ENCODE measurements at places on chromosomes 3 and 15.

GRCh38 chr3:184448321-184449160 lies 68.7 kb downstream of the CHRD start:
- H3K36me3 ChIP-seq: no peaks in the 10 kb centered on the region
- no peak overlapping the region for H3K4me3 ChIP-seq
- DNase-seq: no peak
- H3K27ac ChIP-seq: no peak overlapping the region
- no peaks in the 10 kb centered on the region for H3K27me3 ChIP-seq
- no peaks in the 10 kb centered on the region for H3K4me1 ChIP-seq

DNA sequence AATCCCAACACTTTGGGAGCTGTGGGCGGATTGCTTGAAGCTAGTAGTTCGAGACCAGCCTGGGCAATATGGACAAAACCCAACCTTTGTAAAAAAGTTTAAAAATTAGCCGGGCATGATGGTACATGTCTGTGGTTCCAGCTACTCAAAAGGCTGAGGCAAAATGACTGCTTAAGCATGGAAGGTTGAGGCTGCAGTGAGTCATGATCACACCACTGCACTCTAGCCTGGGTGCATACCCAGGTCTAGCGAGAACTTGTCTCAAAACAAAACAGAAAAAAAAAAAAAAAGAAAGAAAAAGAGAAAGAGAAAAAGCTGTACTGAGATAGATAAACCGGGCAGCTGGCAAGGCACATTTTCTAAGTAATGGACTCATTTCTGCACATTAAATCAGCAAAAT lies 10.6 kb downstream of the ARPP19 start:
- no peaks in the 10 kb centered on the region for H3K27me3 ChIP-seq
- no peak for DNase-seq
- H3K4me3 ChIP-seq: no peak overlapping the region

DNA sequence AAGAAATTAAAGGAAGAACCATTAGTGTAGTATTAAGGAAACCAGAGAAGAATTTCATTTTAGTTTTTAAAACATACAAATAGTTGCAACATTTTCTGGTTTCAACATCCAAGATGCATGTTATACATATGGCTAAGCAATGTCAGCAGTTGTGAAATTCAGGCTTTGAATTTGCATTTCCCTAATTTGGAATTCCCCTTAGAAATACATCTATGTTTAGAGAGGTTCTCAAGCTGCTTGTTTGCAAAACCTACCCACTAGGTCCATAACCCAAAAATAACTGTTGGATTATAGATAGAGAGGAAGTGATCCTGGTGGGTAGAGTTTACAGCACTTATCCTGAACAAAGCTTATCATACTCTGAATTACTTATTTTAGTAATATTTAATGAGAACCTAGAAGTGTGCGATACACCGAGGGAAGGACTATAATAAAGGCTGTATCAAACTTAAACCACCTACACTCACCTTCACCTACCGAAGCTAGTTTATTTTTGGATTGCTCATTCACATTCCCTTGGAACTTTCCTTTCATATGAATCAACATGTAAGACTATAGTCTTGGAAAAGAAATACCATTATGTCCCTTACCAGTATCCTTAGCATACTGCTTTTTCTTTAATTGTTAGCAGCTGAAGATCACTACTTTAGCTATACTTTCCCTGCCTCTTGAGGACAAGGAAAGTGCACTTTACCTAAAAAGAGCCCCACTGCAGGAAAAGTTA lies 60.6 kb downstream of the CHAC1 start:
- peaks cover 20% of the 10 kb centered on the region for H3K36me3 ChIP-seq
- H3K4me3 ChIP-seq: no peak overlapping the region
- H3K4me1 ChIP-seq: no peaks in the 10 kb centered on the region
- DNase-seq: no peak
- no peak overlapping the region for H3K27ac ChIP-seq

DNA sequence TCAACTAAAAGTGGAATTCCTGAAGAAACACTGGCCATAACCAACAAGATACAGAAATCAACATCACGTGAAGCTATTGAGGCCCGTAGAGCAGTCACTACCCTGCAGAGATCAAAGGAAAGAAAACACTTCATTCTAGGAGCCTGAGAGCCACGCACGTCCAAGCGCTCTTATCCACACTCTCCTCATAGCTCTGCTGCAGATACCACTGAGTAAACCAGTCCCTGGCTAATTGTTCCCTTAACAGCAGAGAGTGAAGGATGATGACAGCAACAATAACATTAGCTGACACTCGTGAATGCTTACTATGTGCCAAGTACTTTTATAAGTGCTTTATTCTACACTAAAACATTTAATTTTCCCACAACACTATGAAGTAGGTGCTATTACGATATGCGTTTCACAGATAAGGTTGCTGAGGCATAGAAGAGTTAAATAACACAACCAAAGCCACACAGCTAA lies 271.0 kb upstream of the GADL1 start:
- DNase-seq: no peak
- H3K4me1 ChIP-seq: peaks cover 10% of the 10 kb centered on the region
- H3K27ac ChIP-seq: no peak overlapping the region
- H3K27me3 ChIP-seq: no peaks in the 10 kb centered on the region

GRCh38 chr3:29334706-29335105 lies 53.8 kb downstream of the RBMS3 start:
- H3K4me3 ChIP-seq: no peak overlapping the region
- no peak for DNase-seq
- no peaks in the 10 kb centered on the region for H3K27me3 ChIP-seq
- no peaks in the 10 kb centered on the region for H3K36me3 ChIP-seq
- H3K4me1 ChIP-seq: no peaks in the 10 kb centered on the region

DNA sequence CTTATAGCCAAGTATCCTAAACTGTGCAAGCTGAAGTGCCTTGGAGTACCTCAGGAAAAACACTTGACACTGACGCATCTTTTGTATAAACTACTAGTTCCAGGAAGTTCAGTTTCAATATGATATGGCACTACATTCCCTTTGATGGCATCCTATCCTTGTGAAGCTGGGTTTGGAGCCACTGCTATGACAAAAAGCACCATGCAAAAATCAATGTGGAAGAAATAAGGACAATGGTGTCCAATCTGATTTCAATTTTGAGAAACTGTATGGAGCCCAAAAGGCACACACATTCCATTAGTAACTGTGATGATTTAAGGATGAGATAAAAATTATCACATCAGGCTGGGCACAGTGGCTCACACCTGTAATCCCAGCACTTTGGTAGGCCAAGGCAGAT lies 5.6 kb downstream of the RPS27L start:
- no peak overlapping the region for H3K27ac ChIP-seq
- H3K36me3 ChIP-seq: no peaks in the 10 kb centered on the region
- DNase-seq: no peak

DNA sequence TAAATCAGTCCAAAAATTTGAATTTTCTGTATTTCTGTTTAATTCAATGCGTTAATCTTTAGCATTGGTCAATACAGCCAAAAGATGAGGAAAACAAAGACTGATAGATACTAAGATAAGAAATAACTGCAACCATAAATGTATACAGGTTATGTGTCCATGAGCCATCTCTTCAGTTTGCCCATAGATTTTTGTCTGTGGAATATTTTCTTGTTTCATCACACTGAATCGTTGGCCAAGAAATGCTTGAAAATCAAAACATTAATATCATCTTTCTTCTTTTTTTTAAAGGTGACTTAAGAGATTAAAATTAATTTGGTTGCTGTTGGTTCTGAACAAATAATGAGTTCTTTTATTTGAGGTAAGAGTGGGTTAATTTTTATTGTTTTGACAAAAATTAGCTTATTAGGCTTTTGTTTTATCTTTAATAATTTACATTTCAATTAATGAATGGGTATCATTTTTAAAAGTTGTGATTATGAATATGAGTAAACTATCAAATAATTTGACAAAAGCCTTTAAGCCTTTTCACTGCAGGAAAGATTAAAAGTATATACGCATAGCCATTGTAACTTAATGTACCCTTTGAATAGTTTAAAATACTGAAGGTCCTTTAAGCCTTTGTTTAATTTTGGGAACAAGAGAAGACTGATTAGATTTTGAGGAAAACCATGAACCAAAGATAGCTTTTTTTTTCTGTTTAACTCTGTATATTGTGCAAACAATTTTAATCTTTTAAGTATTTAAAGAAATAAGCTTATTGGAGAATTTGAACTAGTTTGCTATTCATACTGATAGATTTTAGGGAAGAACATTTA lies 14.7 kb upstream of the CHD2 start:
- H3K27ac ChIP-seq: peak overlapping the region; percentile 100
- DNase-seq: no peak
- peaks cover 23% of the 10 kb centered on the region for H3K36me3 ChIP-seq
- H3K4me1 ChIP-seq: peaks cover 17% of the 10 kb centered on the region
- H3K27me3 ChIP-seq: no peaks in the 10 kb centered on the region

GRCh38 chr3:16468336-16469098 lies 45.0 kb downstream of the RFTN1 start:
- H3K4me3 ChIP-seq: no peak overlapping the region
- no peaks in the 10 kb centered on the region for H3K4me1 ChIP-seq
- no peak overlapping the region for H3K27ac ChIP-seq
- H3K36me3 ChIP-seq: no peaks in the 10 kb centered on the region
- H3K27me3 ChIP-seq: no peaks in the 10 kb centered on the region

GRCh38 chr3:168061332-168061996 lies 34.3 kb downstream of the GOLIM4 start:
- no peaks in the 10 kb centered on the region for H3K36me3 ChIP-seq
- no peak for DNase-seq
- no peaks in the 10 kb centered on the region for H3K27me3 ChIP-seq
- no peak overlapping the region for H3K27ac ChIP-seq

GRCh38 chr3:57094575-57094974 lies 34.1 kb downstream of the SPATA12 start:
- H3K4me3 ChIP-seq: no peak overlapping the region
- no peaks in the 10 kb centered on the region for H3K36me3 ChIP-seq
- DNase-seq: no peak
- H3K27ac ChIP-seq: no peak overlapping the region
- H3K27me3 ChIP-seq: no peaks in the 10 kb centered on the region
- peaks cover 4% of the 10 kb centered on the region for H3K4me1 ChIP-seq

GRCh38 chr3:46695962-46696894 lies 2.7 kb upstream of the ALS2CL start:
- peak overlapping the region; percentile 53 for H3K27ac ChIP-seq
- peaks cover 61% of the 10 kb centered on the region for H3K4me1 ChIP-seq
- DNase-seq: no peak
- no peaks in the 10 kb centered on the region for H3K36me3 ChIP-seq

GRCh38 chr3:119227070-119227850 lies 13.4 kb downstream of the B4GALT4 start:
- H3K27ac ChIP-seq: peak overlapping the region; percentile 66
- H3K4me1 ChIP-seq: peaks cover 31% of the 10 kb centered on the region
- no peak for DNase-seq

- H3K4me1 ChIP-seq: peaks cover 18% of the 10 kb centered on the region
- H3K36me3 ChIP-seq: no peaks in the 10 kb centered on the region
- no peak for DNase-seq
- H3K27ac ChIP-seq: no peak overlapping the region
- H3K4me3 ChIP-seq: no peak overlapping the region
These were observed 1.9 kb downstream of the SPTBN5 start for GRCh38 chr15:41891946-41892345.

GRCh38 chr3:31581660-31582059 lies 48.9 kb downstream of the STT3B start:
- no peaks in the 10 kb centered on the region for H3K36me3 ChIP-seq
- no peak for DNase-seq
- H3K27ac ChIP-seq: no peak overlapping the region
- H3K4me1 ChIP-seq: peaks cover 27% of the 10 kb centered on the region

- no peaks in the 10 kb centered on the region for H3K36me3 ChIP-seq
- no peaks in the 10 kb centered on the region for H3K4me1 ChIP-seq
- no peak overlapping the region for H3K27ac ChIP-seq
- H3K27me3 ChIP-seq: peaks cover 34% of the 10 kb centered on the region
These were observed 120.3 kb upstream of the GOLGA8J start for GRCh38 chr15:29962407-29962806.

- no peaks in the 10 kb centered on the region for H3K27me3 ChIP-seq
- H3K27ac ChIP-seq: no peak overlapping the region
- no peak overlapping the region for H3K4me3 ChIP-seq
- peaks cover 22% of the 10 kb centered on the region for H3K36me3 ChIP-seq
These were observed 17.3 kb downstream of the KPNA1 start for GRCh38 chr3:122497425-122497824.
